ENCODE measurements at places on chromosomes 4 and X.

GRCh38 chr4:2393353-2394270 is 24.8 kb downstream of the ZFYVE28 start:
- DNase-seq = no peak

GRCh38 chr4:43132010-43132582 is 239.6 kb downstream of the GRXCR1 start:
- peak; percentile 3 for DNase-seq

- peak; percentile 1 for DNase-seq
These were observed 155.5 kb downstream of the PDGFRA start for GRCh38 chr4:54384563-54384962.

DNA sequence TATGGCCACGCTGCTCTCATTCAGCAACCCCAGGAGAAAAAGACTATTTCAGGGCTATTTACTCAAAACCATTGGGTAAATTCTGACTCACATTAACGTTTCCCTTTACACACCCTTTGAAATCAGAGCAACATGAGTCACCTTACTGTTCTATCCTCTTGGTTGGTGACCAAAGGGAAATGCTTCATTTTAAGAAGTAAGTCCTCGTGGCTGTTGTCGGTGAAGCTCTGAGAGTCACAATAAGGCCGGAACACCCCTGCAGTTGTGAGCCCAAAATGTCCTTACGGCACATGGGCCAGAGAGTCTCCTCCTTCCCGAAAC is 56.3 kb upstream of the SPRY1 start:
- no peak for DNase-seq

DNA sequence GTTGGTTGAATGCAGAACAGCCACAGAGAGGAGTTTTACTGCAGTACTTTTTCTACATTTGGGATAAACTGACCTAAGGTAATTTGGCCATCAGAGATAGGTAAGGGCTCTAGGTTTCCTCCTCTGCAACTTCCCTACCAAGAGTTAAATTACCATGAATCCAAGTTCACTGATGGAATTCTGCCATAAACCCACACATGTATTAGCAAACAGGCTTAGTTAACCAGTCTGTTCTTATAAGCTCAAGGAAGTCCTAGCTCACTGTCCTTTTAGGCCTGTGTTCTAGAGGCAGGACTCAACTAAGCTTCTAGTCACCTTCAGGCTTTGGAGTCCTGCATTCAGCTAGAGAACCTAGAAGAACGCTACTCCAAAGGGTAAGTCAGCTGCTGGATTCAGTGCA is 4.0 kb downstream of the FAM114A1 start:
- no peak for DNase-seq

GRCh38 chr4:169259271-169259670 is 11.5 kb downstream of the SH3RF1 start:
- DNase-seq = no peak

- DNase-seq = no peak
These were observed 15.8 kb downstream of the RPL39 start for GRCh38 chrX:119775517-119776238.

DNA sequence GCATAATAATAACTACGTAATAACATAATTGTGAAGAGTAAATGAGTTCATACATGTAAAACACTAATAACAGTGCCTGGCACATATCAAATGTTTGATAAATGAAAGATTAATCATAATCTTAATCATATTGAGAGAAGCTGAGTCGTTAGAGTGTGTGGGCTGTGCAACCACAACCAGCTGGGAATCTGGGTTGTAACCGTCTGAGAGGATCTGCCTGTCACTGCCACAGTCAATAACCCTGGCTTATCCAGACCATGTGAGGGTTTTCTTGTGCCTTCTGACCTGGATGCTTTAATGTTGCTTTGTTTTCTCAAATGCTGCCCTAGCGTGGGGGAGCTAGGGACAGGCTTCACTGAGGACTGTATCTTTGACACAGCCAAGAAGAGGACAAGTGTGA is 73.9 kb downstream of the TRPC5 start:
- no peak for DNase-seq

DNA sequence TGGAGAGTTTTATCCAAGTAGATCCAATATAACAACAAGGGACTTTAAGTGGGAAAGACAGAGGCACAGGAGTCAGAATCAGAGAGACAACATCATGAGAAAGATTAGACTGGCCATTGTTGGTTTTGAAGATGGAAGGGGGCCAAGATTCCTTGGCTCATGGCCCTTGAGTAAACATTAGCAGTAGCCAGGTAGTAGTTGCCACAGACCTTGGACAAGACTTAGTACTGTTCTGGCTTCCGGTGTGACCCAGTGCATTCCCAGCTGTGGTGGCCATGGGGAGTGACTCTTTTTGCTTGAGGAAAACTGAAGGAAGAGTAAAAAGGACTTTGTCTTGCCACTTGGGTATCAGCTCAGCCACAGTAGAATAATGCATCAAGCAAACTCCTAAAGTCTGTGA is 462.2 kb upstream of the CPXCR1 start:
- DNase-seq = no peak

DNA sequence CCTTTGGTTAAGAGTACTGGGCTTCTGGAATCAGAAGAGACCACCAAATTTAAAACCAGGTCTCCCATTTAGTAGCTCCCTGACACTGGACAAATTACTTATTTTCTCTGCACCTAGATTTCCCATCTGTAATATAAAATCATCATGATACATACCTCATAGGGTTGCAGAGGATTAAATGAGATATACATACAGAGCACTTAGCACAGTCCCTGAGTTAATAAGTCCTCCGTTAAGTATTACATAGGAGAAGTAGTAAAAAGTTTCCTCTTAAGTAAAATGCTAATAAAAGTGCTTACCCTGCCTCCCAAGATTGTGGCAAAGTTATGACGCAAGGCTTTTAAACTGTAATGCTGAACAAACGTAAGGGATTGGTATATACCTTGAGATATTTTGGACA is 539 bp upstream of the CHIC1 start:
- DNase-seq = no peak

GRCh38 chr4:61293707-61294400 is 93.7 kb downstream of the ADGRL3 start:
- no peak for DNase-seq

- no peak for DNase-seq
These were observed 1017.1 kb upstream of the HS3ST1 start for GRCh38 chr4:12445711-12446235.

Measured in stimulated activated naive B cell treated with anti-CD40 and anti-IgM and Interleukin-4, amounts not matched to agents 10 μg/mL and 1 μg/mL and 100 μg/mL, for 72 hours (primary cell).